PC-9 (cell line): ENCODE measurements at places on chromosomes 16 and 17. TPM values are rescaled to one million over a fixed set of nuclear protein-coding genes. Genes with fewer than 3 reads are reported as not detected.
A peak's percentile ranks its signal among the peaks of the same experiment; 100 is the strongest.

Gene FGF11
- 15.2 and 23.2 TPM in 2 replicates for total RNA-seq

Gene PTGES3L
- total RNA-seq, result 0.70 and 1.3 TPM in 2 replicates

Gene HOXB5
- total RNA-seq, result 8.3 and 12.9 TPM in 2 replicates

Gene TVP23A
- not detected in 2 replicates for total RNA-seq

- no peak for DNase-seq
These were observed 57.8 kb upstream of the LYRM9 start for GRCh38 chr17:27950995-27951394.

DNA sequence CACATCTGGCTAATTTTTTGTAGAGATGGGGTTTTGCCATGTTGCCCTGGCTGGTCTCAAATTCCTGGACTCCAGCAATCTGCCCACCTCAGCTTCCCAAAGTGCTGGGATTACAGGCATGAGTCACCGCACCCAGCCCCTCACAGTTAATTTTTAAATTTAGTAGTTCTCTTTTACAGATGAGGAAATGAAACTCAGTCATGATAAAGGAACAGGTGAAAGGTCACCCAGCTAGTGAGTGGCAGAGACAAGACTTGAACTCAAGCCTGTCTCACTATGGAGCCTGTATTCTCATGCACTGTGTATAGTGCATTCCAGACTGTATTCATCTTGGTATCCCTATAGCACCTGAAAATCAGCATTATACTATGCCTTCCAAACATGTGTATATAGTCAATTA lies 77.1 kb upstream of the WSB1 start:
- DNase-seq, result no peak

- no peak for DNase-seq
These were observed 2.7 kb downstream of the TXNDC17 start for GRCh38 chr17:6643451-6644125.

DNA sequence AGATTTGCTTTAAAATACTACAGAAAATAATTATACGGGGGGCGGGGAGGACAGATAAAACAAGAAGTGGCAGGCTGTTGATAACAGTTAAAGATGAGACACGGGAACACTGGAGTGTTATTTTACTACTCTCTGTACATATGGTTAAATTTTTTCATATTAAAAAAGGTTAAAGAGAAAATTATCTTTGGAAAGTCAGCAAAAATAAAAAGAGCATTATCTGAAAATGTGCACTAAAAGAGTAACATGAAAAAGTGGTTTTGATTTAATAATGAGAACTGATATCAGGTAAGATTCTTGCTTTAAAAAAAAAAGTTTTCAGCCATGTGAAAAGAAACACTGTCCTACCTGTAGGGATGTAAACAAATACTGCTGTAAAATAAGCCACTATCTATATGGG lies 46.9 kb downstream of the ERN1 start:
- DNase-seq, result no peak

DNA sequence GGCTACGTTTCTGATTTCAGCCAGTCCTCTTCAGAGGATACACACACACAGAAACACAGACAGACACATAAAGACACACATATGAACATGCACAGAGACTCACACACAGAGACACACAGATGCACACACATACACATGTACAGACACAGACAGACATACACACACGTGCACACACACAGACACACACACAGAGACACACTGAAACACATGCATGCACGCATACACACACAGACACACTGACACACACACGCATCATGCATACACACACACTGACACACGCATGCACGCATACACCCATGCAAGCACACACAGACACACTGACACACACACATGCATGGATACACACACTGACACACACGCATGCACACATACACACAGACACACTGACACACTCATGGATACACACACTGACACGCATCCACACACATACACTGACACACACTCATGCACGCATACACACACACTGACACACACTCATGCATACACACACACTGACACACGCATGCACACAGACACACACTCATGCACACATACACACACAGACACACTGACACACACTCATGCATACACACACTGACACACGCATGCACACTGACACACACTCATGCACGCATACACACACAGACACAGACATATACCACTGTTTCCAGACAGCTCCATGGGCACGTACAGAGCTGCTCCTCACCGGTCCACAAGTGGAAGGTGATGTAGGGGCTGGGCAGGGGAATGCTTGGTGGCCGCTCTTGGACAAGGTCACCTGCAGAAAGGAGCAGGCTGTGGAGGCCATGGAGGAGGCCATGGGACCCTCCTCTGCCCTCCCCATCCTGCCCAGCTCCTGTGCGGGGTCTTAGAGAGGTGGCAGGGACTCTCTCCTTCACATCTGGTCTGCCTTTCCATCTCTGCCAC lies 30.1 kb upstream of the MFSD6L start:
- DNase-seq, result no peak

DNA sequence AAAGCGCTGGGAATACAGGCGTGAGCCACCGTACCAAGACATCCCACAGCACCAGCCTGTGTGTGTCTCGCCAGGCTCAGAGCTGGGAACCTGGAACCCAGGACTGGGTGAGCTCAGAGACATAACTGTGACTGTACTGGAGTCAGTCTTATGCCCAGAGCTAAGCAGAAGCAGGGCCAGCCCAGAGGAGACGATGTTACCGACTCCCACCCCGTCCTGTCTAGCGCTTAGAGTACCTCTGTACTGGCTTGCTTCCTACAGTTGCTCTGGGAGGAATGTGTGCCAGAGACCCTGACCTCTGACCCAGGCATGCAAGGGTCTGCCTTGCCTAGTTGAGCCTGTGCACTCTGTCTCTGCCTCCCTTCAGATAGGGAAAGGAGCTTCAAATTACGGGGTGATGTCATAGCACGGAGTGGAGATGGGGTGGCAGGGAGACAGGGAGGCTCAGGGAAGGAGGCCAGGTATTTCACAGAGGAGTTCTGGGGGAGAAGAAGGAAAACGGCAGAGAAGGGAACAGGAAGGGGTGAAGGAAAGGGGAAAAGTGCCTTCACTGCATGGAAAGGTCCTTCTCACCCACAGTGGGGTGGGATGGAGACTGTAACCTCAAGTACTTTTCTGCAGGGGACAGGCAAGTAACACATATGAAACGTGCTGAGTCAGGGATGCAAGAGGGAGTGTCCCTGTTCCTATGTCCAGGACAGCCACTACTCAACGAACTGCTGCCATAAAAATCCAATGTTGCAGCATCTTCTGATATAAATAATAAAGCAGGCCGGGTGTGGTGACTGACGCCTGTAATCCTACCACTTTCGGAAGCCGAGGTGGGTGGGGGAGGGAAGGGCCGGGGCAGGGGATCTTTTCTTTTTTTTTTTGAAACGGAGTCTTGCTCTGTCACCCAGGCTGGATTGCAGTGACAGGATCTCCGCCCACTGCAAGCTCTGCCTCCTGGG lies 5.8 kb upstream of the ARMC5 start:
- DNase-seq, result peak; percentile 78

DNA sequence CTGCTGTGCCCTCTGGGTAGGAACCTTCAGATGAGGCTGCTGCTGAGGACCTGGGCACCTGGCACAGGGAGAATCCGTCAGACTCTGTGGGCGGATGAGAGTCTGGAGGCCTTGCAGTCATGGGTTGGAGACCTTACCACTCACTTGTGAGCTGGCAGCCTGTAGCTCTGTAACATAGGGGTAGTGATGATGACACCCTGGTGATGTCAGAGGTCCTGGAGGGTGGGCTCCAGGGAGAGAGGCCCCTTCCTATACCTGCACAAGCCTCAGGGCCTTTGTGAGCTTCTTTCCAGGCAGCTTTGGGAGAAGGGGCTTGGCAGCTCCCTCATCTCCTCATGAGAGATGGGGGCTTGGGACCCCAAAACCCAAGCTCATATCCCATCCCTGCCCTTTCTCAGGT lies 1.6 kb downstream of the MIEF2 start:
- no peak for DNase-seq

- peak; percentile 23 for DNase-seq
These were observed 670 bp downstream of the TNFSF12 start for GRCh38 chr17:7549401-7550055.
